ENCODE measurements at places on chromosomes 3 and 15.

GRCh38 chr15:92102395-92102755 lies 248.9 kb downstream of the SLCO3A1 start:
- DNase-seq, result no peak

- DNase-seq, result no peak
These were observed 72.7 kb downstream of the FBLN2 start for GRCh38 chr3:13621381-13622221.

DNA sequence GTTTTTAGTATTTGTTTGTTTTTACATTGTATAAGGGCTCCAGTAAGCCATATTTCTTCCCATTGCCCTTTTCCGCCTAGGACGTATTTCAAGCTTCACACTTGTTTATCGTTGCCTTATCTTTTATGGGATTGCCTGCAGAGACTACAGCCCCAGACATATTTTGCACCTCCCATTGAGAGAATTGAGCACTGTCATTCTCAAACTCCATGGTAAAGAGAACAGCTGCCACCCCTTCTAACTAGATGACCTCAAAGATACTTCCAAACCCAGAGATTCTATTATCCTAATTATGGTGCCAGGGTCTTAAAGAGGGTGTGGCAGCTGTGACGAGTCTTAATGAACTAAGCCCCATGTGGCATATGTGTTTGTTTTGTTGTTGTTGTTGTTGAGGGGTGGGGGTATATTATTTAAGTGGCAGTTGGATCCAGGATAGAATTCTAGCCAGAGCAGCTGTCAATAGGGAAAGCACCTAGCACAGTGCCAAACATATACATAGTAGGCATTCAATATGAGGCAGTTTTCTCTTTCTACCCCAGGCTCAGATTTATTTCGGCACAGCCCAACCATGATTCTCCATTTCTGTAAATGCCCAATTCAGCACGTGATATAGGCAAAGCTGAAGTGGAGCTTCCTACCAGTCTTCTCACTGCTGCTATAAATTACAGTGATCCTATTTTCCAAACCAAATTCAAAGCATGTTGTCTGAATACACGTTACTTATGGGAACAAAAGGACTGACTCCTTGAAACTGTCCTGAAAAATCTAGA lies 932 bp upstream of the TP53BP1 start:
- DNase-seq, result no peak

GRCh38 chr3:72273615-72274014 lies 488.7 kb upstream of the PROK2 start:
- no peak for DNase-seq

GRCh38 chr15:67840749-67841512 lies 1.1 kb upstream of the RNU6-1 start:
- DNase-seq, result no peak

DNA sequence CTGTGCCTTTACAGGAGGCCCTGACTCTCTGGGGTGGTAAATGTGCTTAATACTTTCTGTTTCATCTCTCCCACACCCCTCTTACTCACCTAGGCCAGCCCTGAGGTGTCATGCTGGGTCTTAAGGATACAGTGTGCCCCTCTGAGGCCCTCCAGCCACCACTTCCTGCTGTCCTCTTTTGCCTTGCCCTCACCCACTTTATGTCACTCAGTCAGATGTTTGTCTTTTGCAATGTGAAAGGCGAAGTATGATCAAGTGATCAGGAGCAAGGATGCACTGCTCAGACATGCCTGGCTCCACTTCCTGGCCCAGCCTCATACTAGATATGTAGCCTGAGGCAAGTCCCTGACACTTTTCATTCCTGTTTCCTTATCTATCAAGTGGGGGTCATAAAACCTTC lies 339.0 kb upstream of the NR2E3 start:
- DNase-seq, result no peak

DNA sequence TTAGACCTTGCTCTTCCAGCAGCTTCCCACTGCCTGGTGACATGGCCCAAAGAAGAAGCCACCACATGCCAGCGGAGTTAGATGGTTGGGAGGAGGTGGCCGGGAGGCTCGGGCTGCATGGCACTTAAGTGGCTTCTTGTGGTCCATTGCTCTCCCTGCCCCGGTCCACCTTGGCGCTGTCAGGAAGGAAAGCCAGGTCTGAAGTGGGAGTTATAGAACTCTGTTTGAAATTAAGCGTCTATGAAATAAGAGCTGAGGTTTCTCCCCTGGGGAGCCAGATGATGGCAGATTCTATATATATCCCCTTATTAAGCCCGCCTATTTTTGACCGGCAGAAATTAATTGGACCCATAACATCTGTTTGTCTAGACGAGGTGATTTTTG lies 61.2 kb downstream of the ITGA11 start:
- DNase-seq, result no peak

GRCh38 chr15:67048281-67049279 lies 16.8 kb upstream of the SMAD3 start:
- DNase-seq, result no peak

- no peak for DNase-seq
These were observed 29.5 kb downstream of the ESYT3 start for GRCh38 chr3:138463724-138464490.

GRCh38 chr15:92505611-92506010 lies 111.9 kb downstream of the ST8SIA2 start:
- no peak for DNase-seq

- no peak for DNase-seq
These were observed 66.6 kb downstream of the SLMAP start for GRCh38 chr3:57822686-57823085.

DNA sequence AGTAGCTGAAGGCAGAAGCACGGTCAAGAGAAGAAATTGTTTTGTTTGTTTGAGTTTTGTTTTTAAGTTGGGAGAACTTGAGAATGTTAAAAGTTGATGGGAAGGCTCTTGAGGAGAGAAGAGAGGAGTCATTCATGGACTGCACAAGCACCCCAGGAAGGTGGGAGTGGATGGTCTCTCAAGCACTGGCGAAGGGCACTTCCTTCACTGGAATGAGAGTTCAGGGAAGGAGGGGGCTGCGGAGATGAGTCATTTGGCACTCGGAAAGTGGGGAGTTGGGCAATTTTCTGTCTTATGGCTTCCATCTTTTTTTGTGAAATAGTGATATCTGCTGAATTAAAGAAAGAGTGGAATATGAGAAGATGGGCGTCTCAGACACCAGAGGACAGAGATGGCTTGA lies 66.0 kb downstream of the ATP13A4 start:
- no peak for DNase-seq

DNA sequence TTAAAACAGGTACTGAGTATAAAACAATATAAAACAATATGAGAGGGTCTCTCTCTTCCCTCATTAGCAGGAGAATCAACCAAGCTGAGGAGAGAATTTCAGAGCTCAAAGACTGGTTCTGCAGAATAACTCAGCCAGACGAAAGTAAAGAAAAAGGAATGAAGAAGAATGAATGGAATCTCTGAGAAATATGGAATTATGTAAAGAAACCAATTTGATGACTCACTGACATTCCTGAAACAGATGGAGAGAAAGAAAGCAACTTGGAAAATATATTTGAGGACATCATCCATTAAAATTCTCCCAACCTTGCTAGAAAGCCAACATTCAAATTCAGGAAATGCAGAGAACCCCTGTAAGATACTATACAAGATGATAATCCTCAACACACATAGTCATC lies 630.9 kb downstream of the PYDC2 start:
- no peak for DNase-seq

Data from activated CD4-positive, alpha-beta T cell treated with anti-CD3 and anti-CD28 coated beads for 4 hours (primary cell).